ENCODE measurements at places on chromosomes 5 and 9.
A peak's percentile ranks its signal among the peaks of the same experiment; 100 is the strongest.

- no peak for DNase-seq
These were observed 8.3 kb downstream of the HSD17B3 start for GRCh38 chr9:96293498-96294158.

- no peak for DNase-seq
These were observed 1.5 kb downstream of the CSF2 start for GRCh38 chr5:132074772-132075718.

DNA sequence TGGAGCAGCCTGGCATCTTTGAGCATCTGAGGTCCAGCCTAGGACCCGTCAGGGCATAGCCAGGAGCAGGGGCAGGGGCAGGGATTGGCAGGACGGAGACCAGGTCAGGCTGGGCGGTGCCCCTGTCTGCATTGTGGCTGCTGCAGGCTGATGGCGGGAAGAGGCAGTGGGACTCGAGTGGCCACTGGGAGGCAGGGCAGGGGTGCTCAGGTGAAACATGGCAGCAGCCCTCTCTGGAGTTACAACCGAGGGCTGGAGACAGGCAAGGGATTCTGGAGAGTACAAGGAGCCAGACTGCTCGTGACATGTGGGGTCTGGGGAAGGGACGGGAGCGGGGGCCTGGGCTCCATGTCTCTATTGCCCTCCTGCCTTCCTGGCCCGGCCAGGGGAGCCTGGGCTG, 97.4 kb upstream of the RAPGEF1 start:
- DNase-seq: no peak

GRCh38 chr5:133344266-133344665, 268.1 kb downstream of the FSTL4 start:
- DNase-seq: no peak

DNA sequence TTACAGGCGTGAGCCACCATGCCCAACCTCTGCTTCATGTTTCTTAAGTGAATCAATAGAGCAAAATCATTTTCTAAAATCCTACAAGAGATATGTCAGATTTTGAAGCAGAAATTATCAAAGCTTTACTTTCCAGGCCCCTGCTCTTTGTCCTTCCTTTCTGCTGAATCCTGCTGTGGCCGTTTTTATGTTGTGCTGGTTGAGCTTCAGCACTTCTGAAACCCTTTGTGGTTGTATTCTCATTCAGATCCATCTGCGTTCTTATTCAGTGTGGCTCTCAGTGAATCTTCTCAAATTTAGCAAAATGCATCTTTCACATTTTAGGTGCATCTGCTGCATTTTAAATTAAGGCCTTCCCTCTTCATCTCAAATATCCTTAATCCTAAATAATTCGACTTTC, 26.0 kb downstream of the JMY start:
- DNase-seq: no peak

DNA sequence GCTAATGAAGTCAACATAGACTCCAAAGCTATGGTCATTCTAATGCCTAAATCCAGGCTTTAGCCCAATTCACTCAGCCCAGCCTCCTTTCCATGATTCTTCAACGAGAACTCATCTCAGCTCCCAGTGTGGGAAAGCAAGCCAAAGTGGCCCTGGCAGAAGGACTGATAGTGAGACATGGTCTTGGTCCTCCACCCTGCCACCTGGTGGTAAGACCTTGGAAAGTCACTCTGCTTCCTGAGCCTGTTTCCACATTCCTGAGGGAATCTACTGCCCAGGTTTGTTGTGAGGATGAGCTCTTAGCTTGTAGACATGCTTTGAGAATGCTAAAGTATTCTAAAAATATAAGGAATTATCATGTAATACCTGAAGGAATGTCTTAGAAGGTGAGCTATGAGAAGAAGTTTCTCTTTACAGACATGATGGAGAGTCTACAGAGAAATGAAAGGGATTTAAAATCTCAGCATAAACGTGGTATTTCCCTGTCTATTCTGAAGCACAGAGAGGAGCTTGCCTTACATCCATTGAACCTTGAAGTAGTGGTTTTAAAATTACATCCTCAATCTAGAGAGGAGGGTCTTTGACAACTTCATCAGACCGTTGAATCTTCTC, 173.5 kb downstream of the TRIM32 start:
- peak; percentile 70 for DNase-seq

DNA sequence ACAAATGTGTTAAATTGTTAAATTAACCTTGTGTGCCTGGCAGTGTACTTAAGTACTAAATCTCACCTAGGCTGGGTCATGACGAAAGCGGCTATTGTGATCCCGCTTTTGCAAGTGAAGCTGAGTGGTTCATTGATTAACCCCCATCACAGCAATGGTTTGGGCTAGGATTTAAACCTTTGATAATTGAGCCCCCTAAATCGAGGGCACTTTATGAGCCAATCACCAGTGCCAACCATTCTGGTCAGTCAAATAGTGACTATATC, 22.8 kb downstream of the HNRNPK start:
- no peak for DNase-seq

DNA sequence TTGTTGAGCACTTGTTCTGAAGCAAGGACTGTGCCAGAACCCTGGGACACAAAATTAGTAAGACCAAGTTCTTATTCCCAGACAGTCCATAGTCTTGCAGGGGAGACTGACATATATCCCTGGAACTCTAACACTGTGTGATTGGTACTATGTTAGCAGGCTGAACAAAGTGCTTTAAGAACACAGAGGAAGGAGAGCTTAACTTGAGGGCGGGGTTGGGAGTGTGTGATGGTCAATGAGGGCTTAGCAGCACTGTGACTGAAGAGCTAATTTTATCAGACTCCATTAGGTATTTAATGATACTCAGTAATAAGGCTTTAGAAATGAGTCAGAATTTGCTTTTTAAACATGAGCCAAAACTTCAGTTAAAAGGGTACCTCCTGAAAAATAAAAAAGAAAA, 14.9 kb upstream of the SPATA24 start:
- DNase-seq: no peak

DNA sequence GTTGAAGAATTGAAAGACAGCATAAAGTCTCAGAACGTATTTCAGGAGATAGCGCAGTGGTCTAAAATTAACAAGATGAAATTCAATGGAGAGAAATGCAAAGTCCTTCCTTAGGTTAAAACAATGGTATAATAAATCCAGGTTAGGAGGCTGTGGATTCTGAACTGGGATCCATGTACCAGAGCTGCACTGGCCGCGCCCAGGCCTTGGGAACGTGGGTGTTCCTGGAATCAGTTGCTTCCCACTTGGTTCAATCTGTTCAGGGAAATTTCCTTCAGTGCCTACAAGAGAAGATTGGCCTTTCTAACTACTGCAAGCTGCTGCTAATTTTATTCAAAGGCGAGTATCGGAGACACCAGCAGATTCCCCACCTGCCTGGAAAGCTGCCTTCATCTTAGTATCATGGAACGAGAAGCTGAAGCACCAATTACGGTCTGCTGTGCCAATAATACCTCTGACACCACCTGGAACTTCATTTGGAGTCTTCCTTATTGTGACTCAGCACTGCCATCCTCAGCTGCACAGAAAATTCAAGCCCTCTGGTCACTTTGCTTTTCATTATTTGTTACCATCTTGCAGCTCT, 14.3 kb upstream of the CTNND2 start:
- no peak for DNase-seq

GRCh38 chr5:180259260-180259611, 32.6 kb downstream of the MAPK9 start:
- no peak for DNase-seq

DNA sequence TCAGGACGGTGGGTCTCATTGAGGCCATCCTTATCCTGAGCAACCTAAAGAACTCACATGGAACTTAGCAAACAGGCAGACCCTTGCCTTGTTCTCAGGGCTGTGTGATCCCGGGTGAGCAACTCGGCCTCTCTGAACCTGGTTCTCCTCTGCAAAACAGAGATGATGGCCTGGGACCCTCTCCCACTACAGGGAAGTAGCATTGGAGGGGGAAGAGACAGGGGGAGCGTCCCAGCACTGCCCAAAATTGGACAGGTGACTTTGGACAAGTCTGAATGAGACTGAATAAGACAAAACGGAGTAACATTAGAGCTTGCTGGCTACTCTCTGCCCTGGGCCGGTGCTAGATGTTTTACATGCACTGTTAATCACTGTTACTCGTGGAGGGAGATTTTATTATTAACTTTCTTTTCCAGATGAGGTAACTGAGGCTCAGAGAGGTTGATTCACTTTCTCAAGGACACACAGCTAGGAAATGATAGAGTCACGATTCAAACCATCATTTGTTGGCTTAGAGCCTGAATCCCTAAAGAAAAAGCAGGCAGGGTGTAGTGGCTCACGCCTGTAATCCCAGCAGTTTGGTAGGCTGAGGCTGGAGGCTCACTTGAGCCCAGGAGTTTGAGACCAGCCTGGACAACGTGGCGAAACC, 136.4 kb downstream of the C9orf50 start:
- DNase-seq: no peak

DNA sequence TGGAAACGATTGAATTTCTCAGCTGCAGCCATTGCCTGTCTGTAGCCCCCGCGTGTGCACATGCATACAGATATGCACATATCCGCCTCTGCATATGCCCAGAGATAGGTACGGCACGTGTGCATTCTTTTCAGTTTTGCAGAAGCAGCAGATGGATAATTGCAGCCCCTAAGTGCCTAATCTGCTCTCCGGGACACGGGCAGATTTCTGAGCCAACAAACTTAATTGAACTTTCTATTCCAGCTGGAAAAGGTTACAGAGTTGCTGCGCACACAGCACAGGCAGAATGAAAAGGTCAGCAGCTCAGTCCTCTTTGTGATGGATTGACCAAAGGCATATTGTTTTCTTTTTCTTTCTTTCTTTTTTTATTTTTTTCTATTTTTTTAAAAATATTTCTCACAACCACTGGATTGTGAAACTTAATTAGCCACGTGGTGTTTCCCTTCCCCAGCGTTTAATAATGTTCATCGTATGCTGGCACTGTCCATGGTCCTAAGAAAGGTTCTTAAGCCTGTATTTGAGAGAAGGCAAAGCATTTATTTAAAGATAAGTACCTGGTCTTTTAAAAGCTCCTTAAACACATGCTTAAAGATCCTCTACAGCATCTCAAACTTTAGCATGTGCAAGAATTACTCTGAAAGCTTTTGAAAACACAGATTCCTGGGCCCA, 270.2 kb upstream of the BRINP1 start:
- no peak for DNase-seq

- DNase-seq: no peak
These were observed 33.0 kb downstream of the FKBP15 start for GRCh38 chr9:113187929-113188595.

DNA sequence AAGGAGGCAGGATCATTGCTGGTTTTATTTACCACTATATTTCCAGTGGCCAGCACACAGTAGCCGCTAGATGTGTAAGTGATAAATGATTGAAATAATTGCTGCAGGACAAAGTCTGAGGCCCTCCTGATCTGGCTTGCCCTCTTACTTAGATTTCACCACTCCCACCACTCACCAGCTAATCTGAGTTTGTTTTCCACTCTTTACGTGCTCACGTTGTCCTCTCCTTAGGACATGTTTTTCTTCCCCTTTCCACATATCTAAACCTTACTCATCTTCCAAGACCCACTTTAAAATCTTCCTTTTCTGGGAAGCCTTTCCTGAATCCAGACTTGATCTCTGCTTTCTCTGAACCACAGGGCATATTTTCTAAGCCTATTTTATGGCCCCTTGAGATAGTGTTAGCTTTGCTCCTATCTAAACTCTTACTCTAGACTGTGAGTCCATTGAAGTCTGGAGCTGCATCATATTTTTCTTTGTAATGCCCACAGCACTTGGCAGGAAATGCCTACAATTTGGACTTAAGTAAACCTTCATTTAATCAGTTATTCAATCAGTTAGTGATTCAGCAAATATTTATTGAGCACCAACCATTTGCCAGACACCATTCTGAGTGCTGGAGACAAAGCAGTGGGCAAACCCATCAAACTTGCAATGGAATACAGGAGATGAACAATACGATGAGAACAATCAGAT, 2.4 kb downstream of the TLR4 start:
- no peak for DNase-seq

- no peak for DNase-seq
These were observed 2.3 kb upstream of the GMCL2 start for GRCh38 chr5:178189433-178189832.

DNA sequence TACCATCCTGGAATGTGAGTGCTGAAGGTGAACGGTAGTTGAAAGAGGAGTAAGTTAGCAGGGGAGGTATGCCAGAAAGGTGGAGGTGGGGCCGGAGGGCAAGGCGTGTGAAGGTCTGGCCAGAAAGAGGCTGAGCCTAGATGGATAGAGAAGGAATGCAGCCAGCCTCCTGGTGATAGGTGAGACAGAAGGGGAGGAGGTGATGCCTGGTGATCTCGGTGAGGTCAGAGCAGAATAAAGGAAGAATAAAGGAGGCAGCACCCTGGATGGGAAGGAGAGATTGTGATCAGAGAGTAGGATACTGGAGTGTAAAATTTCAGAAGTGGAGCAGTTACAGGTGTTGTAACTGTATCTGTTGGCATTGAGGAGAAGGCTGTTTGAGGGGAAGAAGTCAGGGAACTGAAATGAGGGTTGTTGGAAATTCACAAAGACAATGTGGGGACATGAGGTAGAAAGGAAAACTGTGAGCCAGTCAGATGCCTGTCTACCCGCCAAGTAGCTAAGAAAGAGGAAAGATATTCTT, 2.0 kb downstream of the GNG10 start:
- DNase-seq: no peak

DNA sequence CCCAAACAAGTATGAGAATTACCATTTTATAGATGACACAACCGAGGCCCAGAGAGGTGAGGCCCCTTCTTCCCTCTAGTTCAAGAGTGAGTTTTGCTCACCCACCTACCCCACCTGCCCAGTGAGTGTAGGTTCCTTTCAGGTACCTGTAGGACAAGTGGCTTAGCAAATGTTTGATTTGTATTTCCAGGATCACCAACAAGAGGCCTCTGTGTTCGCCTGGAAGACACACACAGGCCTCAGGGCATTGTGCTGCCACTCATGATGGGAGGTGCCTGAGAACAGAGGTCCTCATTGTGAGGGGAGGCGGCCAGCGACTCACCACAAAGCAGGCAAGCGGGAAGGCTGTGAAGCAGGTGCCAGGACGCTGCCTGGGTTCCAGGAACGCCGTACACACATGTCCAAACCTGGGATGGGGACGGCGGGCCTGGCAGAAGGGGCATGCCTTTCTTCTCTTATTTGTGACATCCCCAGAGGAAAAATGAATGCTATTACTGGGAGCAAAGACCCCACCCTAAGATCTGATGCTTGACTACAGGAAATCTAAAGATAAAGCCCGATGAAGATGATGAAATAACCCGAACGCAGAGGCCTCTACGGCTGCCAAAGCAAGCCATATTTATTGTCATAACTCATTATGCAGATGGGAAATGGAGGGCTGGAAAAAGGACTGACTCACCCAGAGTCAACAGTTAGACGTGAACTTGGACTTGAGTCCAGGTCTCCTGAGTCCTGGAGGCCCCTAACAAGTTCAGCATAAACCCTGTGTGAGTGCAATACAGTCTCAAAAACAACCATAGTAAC, 60.2 kb upstream of the SLC25A51 start:
- DNase-seq: no peak

DNA sequence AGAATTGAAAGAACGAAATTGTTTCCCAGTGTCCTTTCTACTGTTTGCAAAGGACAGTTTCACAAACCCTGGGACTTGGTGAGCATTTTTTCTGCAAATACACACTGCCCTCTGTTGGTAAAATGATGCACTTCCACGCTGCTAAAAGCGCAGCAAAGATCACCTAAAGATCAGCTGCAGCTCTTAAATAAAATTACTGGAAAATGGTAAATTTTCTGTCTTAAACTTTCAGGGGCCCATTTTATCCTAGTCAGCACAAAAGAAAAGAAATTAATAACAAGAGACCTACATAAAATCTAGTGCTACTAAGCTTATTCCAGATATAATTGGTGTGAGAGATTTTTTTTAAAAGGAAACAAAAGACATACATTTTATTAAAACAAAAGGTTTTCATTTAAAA, 566.0 kb downstream of the CAAP1 start:
- no peak for DNase-seq

- no peak for DNase-seq
These were observed 284.3 kb downstream of the CCDC171 start for GRCh38 chr9:15837079-15837679.
